DMS53 (cell line): ENCODE measurements at places on chromosomes 6 and 20.

DNA sequence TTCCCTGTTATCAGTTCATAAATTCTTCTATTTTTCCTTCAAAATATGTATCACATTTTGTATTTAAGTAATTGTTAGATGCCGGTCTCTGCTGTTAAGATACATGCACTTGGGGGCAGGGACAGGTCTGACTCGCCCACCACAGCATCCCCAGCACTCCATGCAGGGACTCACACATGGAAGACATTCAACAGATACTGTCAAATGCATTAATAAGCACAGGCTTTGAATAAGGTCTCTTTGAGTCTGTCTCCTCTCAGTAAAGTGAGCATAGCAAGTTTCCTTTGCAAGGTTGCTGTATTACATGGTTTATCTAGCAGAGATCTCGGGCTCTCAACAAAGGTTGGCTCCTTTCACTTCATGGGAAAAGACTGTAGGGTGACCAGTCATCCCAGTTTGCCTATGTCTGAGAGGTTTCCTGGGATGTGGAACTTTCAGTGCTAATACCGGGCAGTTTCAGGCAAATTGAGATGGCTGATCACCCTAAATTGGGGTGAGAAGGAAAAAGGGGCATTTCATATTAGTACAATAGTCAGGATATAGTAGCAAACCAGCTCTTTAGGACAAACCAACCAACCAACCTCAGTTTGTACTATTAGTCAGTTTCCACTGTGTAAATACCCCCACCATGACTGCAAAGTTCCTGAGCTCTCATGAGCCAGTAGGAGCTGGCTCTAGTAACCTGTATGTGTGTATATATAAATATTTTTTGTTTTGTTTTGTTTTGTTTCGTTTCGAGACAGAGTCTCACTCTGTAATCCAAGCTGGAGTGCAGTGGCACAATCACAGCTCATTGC, 15.0 kb downstream of the JPH2 start:
- no peak for DNase-seq

GRCh38 chr6:139336488-139336887, 38.0 kb downstream of the CITED2 start:
- DNase-seq: no peak

GRCh38 chr20:50777373-50777772, 17.5 kb upstream of the BCAS4 start:
- no peak for DNase-seq

DNA sequence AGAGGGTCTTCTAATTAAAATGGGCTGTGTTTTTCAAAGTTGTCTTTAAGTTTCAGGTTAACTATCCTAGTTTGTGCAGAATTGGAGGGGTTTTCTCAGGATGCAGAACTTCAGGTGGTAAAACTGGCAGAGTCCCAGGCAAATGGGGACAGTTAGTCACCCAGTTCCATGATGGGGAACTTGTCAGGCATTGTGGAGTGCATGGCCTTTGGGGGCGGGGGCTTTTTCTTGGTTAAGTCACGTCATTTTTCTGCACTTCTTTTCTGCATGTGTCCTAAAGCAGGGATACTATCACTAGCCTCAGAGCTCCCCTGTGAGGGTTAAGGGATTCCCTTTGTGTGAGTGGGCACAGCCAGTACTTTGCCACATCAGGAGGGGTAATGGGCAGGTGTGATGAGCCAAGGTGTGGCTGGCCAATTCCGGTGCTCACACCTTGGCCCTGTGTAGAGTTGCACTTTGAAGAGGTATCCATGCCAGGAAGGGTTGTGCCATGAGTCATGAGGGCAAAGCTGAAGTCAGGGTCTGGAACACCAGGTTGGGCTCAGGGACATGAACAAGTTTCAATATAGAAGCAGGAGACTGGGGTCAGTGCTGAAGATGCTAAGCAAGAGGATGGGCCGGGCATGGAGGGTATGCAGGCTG, 126.0 kb upstream of the RREB1 start:
- DNase-seq: peak; percentile 9

- no peak for DNase-seq
Measured at GRCh38 chr20:60513141-60513540, 554.9 kb downstream of the CDH26 start.
